Thyroid gland (tissue), 4 donors: ENCODE measurements at places on chromosomes 5 and 9. TPM values are rescaled to one million over a fixed set of nuclear protein-coding genes. Genes with fewer than 3 reads are reported as not detected.

Gene SMIM15
- 44.2 TPM for total RNA-seq

Gene WDR31
- 5.7 TPM for total RNA-seq

Gene GCNT4
- total RNA-seq, result 3.1 TPM

Gene RGS3
- total RNA-seq, result 47.9 TPM

GRCh38 chr9:69584759-69585158, 87.4 kb downstream of the APBA1 start:
- H3K27ac ChIP-seq, result no peak overlapping the region
- no peak overlapping the region for H3K4me3 ChIP-seq
- H3K36me3 ChIP-seq, result no peaks in the 10 kb centered on the region
- DNase-seq, result no peak

DNA sequence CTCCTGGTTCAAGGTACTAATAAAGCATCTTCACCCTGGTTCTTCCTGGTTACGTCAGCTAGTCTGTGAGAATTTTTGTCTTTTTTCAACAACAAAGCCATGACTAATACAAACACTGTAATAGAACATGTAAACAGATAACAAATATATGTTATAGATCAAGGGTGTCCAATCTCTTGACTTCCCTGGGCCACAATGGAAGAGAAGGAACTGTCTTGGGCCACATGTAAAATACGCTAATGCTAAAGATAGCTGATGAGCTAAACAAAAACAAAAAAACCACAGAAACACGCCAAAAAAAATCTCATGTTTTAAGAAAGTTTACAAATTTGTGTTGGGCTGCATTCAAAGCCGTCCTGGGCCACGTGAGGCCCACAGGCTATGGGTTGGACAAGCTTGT, 124.5 kb upstream of the GNA14 start:
- no peaks in the 10 kb centered on the region for H3K27me3 ChIP-seq
- no peak for DNase-seq
- H3K4me3 ChIP-seq, result no peak overlapping the region
